Common myeloid progenitor, CD34-positive (primary cell): ENCODE measurements at places on chromosomes 3 and 15.

GRCh38 chr3:165158011-165158410 is 38.2 kb downstream of the SLITRK3 start:
- no peak for DNase-seq

- DNase-seq = peak; percentile 93
These were observed 75.6 kb downstream of the MCTP2 start for GRCh38 chr15:94306700-94307650.

DNA sequence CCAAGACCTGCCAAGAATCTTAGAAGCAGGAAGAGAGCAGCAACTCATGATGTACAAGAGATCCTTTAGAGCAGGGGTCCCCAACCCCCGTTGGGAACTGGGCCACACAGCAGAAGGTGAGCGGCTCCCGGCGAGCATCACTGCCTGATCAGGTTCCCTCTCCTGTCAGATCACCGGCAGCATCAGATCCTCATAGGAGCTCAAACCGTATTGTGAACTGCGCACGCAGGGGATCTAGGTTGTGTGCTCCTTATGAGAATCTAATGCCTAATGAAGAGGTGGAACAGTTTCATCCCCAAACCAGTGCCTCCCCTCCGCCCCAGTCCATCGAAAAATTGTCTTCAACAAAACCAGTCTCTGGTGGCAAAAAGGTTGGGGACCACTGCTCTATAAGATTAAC is 13.8 kb downstream of the SLC41A3 start:
- DNase-seq = no peak

GRCh38 chr3:50671331-50671730 is 3.4 kb upstream of the DOCK3 start:
- peak; percentile 57 for DNase-seq

DNA sequence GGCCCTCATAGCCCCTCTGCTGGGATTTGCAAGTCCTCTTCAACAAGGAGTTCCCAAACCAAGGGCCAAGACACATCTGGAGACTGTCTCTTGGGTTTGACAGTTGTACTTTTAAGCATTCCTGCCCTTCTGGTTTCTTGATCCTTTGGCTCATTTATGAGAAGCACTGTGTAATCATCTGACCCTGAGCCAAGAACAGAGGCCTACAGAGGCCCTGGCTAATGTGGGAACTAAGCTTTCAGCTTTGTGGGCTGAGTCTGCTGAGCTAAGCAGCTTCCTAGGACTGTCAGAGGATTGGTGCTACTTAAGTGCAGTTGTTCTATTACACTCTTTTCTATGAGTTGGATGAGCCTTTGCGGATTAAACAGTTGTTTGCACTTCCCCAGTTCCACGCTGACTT is 178.3 kb downstream of the KBTBD8 start:
- no peak for DNase-seq

- peak; percentile 53 for DNase-seq
These were observed 38.3 kb downstream of the SCAPER start for GRCh38 chr15:76866716-76867321.
